T-helper 9 cell (primary cell): ENCODE measurements at places on chromosomes 6 and 20.

DNA sequence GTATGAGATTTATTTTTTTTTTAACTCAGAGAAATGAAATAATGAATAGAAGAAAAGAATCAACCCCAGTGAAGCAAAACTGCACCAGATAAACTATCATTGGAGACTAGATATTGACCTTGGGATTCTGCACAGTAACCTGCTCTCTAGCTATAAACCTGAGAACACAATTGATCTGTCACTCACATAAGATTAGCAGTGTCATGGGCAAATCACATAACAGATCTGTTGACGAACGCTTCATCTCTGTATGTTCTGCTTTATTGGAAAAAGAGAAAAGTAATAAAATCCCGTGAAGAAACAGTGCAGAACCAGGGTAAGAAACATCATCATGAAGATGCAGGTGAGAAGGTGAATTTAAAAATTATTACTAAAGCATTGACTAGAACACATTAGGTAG, 52.8 kb upstream of the RGS17 start:
- no peak for DNase-seq

DNA sequence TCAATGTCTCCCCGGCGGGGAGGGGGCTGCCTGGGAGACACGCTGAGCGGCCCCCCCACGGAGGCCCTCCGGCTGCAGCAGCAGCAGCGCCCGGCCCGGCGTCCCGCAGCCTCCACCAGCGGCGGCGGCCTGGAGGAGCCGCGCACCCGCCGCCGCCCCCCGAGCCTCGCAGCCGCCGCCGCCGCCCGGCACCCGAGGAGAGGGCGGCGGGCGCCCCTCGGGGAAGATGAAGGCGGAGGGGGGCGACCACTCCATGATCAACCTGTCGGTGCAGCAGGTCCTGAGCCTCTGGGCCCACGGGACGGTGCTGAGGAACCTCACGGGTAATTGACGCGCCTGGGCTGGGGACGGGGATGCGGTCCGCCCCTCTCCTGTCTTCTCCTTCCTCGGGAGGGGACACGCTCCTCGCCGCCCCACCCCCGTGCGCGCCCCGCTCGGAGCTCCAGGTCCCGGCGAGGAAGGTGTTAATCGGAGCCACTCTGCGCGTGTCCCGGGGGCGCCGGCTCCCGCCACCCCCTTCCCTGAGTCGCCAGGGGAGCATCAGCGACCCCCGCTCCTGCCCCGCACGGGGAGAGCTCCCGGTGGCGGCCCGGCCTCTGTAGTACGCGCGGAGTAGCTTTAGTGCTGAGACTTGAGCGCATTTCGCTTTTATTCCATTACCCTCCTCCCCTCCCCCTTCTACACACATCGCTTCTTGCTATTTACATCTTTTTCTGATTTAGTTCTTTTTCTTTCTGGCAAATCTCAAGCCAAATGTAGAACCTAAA, 686 bp downstream of the TMEM170B start:
- peak; percentile 27 for DNase-seq

DNA sequence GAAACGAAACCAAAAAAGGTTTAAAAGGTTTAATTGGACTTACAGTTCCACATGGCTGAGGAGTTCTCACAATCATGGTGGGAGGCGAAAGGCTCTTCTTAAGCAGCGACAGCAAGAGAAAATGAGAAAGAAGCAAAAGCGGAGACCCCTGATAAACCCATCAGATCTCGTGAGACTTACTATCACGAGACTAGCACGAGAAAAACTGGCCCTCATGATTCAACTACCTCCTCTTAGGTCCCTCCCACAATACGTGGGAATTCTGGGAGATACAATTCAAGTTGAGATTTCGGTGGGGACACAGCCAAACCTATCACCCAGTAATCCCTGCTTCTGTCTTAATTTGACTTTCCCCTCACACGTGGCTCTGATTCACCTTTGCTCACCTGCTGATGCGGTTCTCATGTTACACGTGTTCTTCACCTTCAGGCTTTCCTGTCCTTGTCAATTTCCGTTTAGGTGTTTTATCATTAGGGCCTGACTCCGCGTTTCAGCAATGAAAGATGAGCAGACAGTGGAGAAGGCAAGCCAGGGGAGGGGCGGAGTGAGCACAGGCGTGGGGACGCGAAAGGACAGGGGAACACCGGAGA, 57.1 kb downstream of the AGPAT4 start:
- DNase-seq = no peak

GRCh38 chr6:101089640-101090039, 208.5 kb upstream of the ASCC3 start:
- DNase-seq = no peak

DNA sequence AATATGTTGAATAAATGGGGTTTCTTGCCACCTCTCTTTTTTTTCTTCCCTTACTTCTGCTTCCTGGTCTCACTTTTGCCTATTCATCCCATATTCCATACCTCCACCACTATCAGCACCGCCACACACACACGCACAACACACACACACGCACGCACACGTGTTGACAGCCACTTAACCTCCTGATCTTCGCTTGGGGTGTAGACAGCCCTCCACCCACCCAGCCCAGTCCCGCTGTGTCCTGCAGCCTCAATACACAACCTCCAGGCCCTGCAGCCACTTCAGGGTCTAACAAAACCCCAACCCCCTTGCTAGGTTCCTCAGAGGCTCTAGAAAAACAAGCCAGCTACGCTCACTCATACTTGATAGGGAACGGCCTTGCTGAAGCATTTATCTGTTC, 72.3 kb downstream of the LINC00237 start:
- DNase-seq = no peak

- no peak for DNase-seq
Measured at GRCh38 chr6:57068061-57068460, 21.6 kb downstream of the KIAA1586 start.
